Stimulated activated CD4-positive, alpha-beta T cell treated with anti-CD3 and anti-CD28 coated beads, Interleukin-15, amount 100 ng/mL, for 48 hours (primary cell): ENCODE measurements at places on chromosomes 16 and 17.

DNA sequence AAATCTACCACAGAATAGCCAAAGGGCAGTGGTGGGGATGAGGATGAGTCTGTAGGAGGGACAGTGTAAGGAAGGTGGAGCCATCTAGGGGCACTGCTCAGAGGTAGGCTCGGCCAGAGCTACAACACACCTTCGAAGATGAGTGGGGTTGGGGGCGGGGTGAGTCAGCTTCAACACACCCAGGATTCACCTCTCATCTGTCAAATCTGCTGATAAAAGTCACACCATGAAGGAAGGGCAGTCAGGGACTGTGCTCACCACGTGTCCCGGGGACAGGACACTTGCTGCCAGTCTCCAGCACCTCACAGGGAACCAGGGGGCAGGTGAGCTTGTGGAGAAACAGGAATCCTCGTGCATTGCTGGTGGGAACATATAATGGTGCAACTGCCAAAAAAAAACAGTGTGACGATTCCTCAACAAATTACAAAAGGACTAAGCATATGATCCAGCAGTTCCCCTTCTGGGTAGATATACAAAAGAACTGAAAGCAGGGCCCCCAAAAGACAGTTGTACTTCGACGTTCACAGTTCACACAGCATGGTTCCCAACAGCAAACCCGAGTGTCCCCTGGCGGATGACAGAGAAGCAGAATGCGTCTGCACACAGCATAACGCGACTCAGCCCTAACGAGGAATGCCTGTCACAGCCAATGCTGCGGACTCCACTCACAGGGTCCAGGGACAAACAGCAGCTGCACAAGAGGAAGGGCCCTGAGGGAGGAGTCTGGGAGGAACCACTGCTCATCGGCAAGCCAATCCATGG is 133.1 kb downstream of the ANKRD11 start:
- DNase-seq: peak; percentile 64

DNA sequence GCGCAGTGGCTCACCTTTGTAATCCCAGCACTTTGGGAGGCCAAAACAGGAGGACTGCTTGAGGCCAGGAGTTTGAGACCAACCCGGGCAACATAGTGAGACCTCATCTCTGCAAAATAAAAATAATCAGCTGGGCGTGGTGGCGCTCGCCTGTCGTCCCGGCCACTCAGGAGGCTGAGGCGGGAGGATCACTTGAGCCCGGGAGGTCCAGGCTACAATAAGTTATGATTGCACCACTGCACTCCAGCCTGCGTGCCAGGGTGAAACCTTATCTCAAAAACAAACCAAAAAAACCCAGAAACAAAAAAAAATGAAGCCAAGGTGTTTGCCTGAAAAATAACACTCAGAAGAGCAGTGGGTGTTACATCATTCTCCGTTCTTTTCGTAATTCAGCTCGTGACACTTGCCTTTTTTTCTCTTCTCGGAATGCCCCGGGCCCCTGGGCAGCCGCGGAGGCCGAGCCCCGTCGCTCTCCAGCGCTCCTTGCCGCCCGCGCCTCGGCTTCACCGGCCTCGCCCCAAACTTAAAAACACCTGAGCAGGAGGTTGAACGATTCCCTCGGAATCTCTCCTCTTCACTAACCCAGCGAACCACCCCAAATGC is 17.0 kb downstream of the PRCD start:
- DNase-seq: no peak

GRCh38 chr17:55344514-55344997 is 77.1 kb downstream of the MMD start:
- DNase-seq: peak; percentile 13

DNA sequence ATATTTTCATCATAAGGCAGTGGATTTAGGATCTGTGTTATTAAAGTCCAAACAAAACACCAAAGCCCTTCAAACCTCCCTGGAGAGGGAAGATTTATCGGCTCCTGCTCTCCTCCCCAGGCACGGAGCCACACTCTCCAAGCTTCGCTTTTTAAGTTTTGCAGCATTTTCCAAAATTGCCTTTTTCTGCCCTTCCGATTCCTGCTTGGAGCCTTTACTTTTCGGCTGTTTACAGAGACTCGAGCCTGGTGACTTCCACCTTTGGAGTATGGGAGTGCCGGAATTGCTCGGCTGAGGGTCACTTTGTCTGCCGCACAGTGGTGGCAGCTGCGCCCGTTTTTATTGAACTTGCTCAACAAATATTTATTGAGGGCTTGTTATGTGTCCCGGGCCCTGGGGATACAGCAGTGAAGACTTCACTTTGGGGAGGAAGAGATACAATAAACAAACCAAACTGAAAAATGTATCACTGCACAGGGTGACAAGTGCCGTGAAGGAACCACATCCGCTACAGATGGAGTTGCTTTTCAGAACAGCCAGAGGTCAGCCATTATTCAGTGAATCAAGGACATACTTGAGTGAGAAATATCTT is 185.5 kb downstream of the NTN1 start:
- no peak for DNase-seq

GRCh38 chr17:82333279-82334171 is at the start of gene SECTM1:
TSS of gene SECTM1 (minus strand) at chr17:82333766. CDS start at chr17:82327240, 6,526 bp downstream.
- DNase-seq: no peak

DNA sequence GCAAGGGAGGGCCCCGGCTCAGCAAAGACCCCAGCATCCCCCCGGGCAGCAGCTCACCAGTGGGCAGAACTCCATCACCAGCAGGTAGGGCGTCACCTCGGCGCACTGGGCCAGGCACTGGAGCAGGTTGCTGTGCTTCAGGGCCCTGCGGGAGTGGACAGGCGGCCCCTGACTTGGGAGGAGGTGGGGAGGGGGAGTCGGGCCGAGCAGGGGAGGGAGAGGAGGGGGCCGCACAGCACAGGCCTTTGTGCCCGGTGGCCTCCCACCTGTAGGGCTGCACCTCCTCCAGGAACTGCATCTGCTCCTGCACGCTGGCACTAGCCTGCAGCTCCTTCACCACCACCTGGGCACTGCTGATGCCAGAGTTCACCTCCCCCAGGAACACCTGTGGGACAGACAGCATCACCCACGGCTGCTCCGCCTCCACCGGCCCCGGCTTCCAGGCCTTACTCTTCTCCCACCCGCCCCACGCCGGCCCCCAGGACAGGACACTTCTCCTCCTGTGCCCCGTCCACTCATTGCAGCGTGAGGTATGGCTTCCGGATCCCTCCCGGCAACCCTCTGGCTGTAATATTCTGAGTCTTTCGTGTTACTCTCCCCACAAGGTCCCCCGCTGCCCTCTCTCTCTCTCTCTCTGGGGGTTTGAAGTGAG is 37.7 kb upstream of the PVALEF start:
- no peak for DNase-seq

GRCh38 chr17:80382956-80383355 is 32.0 kb upstream of the ENDOV start:
- no peak for DNase-seq

- DNase-seq: no peak
These were observed 100.8 kb downstream of the IRF8 start for GRCh38 chr16:85999778-86000177.

- DNase-seq: no peak
These were observed 34.1 kb upstream of the ABCA6 start for GRCh38 chr17:69175625-69176456.

DNA sequence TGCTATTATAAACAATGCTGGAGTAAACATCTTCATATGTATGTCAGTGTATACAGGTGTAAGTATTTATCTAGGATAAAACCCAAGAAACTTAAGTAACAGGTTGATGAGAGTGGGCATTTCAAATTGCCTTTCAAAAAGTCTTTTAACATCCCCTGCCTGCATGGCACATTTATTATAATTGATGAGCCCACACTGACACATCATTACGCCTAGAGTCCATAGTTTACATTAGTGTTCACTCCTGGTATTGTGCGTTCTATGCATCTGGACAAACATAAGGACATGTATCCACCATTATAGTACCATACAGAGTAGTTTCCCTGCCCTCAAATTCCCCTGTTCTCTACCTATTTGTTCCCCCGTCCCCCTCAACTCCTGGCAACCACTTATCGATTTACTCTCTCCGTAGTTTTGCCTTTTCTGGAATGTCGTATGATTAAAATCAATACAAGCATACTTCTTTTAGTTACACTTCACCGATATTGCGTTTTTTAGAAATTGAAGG is 53.7 kb downstream of the NACA2 start:
- DNase-seq: no peak

DNA sequence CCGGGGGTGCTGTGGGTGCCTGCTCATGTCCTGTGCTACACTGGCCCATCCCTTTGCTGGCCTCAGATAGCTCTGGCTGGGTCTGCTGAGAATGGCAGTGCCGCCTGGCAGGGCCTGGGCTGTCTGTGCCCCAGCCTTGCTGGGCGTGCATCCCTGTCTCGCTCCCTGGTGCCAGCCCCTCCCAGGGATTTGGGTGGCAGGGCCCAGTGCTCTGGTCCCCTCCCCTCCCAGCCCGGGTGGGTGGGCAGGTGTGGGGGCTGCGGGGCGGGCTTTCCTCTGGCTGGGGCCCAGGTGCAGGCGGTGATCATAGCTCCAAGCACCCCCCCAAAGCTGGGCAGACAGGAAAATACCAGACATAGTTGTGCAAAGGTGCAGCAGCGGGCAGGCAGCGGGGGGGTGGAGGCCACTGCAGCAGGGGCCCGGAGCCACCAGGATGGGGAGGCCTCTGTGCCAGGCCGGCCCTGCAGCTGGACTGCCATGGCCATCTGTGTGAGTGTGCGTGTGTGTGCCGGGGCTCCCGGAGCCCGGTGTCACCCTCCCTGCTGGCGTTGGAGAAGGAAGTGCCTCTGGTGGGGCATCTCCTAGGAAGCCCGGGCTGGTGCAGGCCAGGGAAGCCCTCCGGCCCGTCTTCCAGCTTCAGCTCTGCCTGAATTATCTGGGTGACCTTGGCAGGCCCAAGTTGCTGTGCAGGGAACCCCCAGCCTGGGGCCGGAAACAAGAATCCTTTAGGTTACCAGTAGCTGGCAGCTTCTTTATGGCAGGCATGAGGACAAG is 7.4 kb downstream of the GLIS2 start:
- no peak for DNase-seq

DNA sequence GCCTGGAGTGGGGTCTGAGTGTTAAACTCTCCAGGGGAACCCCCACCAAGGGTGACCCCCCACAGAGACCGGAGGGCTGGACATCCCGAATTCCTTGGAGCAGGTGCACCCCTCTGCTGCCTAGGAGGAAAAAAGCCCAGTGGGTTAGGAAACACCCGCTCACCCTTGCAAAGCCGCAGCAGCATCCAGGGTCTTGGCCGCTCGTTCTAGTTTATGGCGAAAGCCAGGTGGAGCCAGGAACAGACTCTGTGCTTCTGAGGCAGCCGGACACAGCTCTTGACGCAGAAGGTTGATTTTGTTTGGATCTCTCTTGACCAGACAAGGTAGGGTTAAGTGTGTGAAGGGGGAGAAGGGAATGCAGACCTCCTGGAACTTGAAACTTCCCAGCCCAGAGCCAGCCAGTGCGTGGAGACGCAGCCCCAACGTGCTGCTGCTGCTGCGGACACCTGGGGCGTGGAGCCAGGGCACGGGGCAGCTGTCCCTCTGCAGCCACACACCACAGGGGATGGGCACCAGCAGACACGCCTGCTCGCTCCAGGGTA is 154.5 kb downstream of the LAT start:
- DNase-seq: no peak

DNA sequence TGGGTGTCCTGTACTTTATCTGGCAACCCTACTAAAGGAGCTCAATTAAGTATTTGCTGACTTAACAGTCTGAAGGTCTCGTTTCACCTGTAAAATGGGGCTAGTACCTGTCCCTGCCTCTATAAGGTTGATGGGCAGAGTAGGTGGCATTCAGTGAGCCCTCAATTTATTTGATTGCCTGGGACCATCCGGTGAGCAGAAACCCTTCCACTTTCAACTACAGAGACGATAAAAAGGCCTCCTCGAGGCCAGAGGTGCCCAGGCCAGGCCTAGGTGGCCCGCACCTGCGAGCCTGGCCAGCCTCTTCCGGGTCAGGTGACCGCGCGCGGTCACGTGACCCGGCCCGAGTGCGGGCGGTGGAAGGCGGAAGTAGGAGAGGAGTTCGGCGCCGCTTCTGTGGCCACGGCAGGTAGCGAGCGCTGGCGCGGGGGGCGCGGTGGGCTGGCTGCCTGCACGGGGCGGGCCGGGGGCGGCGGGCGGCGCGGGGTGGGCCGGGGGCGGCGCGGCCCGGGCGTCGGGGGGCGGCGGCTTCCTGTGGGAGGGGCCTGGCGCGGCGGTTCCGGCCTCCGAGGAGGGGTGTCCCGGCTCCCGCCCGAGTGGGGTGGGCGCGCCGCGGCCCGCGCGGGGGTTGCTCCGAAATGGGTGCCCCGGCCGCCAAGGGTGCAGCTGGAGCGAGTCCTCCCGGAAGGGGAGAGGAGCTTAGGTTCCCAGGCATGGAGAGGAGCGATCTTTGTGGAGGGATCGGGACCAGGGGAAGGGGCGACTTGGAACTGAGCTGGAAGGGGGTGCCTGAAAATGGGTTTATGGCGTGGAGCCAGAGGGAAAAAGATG is at the start of gene WWP2:
WWP2 (plus strand) TSS at position 350 of the 831 bp plus-strand sequence. CDS start 24,679 bp downstream, outside the sequence.
- DNase-seq: peak; percentile 48

- no peak for DNase-seq
These were observed 26.5 kb downstream of the TMEM98 start for GRCh38 chr17:32954477-32954876.

DNA sequence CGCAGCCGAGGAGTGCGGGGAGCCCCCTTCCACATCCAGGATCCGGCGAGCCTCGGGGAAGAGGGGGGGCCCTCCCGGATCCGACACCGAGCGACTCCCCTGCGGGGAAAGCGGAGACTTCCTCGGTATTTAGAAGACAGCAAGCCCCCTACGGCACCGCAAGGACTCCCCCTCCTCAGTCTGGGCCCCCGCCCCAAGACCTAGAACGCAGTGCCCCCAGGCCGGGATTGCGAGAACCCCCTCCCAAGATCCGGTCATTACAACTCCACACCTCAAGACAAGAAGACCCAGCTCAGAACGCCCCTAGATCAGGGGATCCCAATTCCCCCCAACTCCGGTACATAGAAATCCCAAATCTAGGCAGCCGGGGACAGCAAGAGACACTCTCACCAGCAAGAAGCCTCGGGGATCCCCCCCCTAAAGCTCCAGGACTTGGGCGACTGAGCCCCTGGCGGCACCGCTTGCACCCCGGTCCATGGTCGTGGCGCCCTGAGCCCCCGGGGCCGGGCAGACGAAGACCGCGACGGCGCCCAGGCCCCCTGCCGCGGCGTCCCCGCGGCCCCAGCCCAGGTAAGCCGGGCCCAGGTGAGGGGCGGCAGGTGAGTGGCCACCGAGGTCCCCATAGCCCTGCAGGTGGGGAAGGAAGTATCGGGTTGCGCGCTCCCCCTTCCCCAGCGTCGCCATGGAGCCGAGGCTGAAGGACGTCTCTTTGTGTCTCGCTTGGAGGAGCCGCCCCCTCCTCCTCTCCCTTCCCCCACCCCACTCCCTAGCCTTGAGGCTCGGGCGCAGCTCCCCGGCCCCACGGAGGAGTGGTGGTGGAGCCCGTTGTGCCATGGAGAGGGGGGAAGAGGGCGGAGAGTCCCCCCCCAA is 641 bp downstream of the SBK1 start:
- no peak for DNase-seq

- no peak for DNase-seq
These were observed 154.6 kb upstream of the CIBAR2 start for GRCh38 chr16:85266857-85267256.

DNA sequence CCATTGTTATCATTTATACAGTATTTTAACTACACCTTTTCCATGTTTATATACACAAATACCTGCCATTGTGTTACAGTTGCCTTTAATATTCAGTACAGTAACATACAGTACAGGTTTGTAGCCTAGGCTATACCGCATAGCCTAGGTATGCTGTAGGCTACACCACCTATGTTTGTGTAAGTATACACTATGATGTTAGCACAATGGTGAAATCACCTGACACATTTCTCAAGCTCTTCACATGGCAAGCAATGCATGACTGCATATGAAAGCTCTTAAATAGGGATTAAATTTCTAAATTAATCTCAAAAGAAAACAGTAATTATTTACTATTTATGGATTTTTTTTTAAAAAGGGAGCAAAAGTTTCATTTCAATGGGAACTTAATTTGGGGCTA is 12.0 kb downstream of the LRRC37B start:
- no peak for DNase-seq

- no peak for DNase-seq
These were observed 218.1 kb upstream of the CDH8 start for GRCh38 chr16:62254372-62254771.
